ENCODE measurements at places on chromosomes 16 and 17.

GRCh38 chr16:66881014-66881417 lies 701 bp downstream of the PDP2 start:
- peak; percentile 61 for DNase-seq

- DNase-seq = no peak
Observed at GRCh38 chr16:18018376-18018775, 318.2 kb downstream of the NPIPA8 start.

- no peak for DNase-seq
Observed at GRCh38 chr16:47262938-47263337, 119.2 kb upstream of the NETO2 start.

DNA sequence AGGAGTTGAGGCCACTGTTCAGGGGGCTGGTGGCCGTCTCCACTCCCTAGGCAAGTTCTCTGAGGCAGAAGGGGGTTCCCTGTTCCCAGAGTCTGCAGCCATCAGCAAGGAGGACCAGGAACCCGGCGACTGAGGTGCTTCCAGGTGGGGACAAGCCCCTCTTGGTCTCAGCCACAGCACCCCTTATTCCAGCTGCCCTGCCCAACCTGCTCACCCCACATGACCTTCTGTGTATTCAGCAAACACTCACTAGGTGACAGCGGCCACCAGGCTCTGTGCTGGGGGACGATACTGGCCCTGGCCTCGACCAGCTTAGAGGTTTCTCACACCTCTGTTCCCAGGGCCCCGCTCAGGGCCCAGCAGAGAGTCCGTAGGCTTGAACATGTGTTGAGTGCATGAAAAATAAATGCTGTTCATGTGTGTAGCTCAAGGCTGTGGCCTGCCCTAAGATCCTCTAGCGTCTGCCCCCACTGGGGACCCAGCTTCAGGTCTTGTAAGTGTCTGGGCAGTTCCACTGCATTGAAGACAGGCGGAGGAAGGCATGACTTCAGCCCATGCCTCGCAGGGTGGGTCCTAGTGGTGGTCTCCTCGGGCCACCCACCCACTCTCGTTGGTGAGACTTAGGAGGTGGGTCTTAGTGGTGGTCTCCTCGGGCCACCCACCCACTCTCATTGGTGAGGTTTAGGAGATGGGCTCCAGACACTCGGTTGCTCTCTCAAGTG lies 44.2 kb downstream of the NT5M start:
- no peak for DNase-seq

GRCh38 chr16:75593825-75594820 lies 27.9 kb downstream of the GABARAPL2 start:
- peak; percentile 93 for DNase-seq

DNA sequence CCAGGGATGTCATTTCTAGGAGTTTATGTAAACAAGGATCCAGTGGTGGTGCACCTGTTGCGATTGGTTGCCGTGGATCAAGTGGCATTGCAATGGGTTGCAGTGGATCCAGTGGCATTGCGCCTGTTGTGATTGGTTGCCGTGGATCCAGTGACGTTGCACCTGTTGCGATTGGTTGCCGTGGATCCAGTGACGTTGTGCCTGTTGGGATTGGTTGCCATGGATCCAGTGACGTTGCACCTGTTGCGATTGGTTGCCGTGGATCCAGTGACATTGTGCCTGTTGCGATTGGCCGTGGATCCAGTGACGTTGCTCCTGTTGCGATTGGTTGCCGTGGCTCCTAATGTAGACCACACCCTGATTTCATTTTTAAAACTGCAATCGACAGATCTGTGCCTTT lies 56.2 kb upstream of the CRISPLD2 start:
- DNase-seq = no peak

- DNase-seq = no peak
Observed at GRCh38 chr16:46691726-46692125, 2.3 kb downstream of the ORC6 start.

DNA sequence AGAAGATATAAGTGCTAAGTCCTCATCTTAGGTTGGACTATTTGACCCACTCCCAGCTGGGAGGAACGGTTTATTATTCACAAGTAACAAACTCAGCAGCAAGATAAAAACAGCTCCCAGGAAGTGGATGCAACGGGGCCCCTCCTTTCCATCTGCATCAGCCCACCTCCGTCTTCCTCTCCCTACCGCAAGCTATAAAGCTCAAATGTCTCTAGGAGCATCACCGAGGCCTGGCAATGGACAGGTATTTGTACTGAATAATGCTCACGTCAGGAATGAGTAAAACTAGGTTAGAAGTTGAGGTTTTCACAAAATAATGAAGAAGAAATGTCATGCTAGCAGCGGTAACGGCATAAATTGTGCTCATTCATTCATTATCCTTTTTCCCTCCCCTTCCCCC lies 408.7 kb upstream of the PSMD7 start:
- no peak for DNase-seq

DNA sequence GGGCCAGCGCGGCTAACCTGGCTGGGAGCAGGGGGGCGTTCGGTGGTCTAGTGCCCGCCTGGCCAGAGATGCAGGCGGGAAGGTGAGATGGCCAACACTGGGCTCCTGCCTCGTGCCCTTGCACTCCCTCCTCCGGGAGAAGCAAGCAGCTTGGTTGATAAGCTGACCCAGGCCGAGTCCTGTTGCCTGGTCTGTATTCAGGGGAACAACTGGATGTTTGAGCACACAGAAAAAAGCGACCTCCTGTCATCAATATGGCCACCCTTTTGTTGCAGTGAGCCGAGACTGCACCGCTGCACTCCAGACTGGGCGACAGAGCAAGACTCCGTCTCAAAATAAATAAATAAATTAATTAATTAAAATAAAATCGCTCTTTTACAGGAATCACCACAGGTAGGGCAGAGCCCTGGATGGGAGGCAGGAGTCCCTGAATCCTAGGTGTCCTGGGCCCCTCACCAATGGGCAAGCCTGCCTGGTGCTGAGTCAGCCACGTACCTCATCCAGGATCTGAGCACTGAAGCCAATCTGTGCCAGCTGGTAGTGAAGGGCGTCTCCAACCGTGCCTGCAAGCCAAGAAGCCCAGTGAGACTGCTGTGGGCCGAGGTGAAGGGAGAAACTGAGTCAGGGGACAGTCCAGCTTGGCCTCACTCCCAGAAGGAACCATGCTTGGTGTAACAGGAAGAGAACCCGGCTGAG lies 31.8 kb downstream of the HASPIN start:
- DNase-seq = no peak

GRCh38 chr16:3732171-3732570 lies 14.8 kb upstream of the TRAP1 start:
- no peak for DNase-seq

DNA sequence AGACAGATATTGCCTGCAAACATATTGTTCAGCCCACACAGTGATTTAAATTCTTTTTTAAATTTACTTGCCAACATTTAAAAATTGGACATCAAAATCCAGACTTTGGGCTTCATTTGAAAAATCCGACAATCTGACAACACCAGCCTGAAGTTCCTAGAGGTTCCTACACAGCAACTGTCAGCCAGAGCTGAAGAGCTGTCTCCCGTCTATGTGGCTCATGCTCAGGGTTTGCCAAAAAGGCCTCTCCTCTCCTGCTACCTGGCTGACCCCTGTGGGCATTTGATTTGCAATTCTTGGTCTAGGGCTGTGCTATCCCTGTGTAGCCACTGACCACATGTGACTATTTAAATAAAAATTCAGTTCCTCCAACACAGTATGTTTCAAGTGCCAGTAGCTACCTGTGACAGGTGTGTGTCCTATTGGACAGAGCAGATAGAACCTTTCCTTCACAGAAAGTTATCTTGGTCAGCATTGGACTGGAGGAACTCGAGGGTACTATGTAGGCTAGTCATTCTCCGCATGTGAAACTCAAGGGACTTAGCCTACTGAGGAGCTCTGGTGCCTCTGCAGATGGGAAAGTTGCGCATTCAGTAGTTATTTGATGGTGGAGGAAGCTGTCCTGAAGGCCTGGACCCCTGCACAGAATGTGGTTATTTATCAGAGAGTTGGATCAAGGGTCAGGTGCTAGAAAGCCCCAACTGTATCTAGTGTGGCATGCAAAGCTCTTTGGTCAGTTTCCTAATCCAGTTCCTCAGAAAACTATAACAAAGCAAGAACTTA lies 2.7 kb downstream of the LYRM1 start:
- DNase-seq = no peak

DNA sequence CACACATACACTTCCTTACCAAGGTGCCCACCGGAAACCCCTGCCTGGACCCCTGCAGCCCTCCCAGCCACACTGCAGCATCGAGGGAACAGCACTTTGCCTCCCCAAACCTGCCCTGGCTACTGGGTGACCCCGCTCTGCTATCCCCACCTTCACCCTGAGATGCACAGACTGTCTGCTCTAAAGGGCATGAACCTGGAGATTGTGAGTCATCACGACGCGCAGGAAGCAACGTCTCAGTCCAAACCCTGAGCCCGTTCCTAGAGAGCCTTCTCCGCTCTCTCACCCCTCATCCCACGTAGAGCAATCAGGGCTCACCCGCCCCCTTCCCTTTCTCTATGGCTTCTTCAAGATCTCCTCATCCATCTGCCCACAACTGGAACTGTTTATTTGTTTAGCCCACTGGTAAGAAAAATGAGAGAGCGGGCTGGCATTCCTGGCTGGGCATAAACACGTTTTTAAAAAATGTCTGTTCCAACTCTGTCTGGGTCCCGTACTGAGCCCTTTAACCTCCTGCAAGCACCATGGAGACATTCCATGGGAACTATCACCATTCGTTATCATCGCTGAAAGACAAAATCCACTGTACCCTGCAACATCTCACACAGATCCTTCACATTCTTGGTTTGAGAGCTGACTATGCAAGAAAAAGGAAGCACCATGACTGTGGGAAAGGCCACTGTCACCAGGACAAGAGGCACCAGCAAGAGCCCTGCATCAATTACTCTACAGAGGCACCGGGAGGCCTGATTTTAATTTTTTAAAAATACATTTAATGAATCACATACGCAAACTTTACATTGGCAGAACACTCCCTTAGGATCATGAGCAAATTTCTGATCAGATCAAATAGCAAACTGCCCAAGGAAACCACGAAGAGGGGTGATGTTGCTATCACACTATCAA lies 28.2 kb downstream of the ZFHX3 start:
- DNase-seq = peak; percentile 88

DNA sequence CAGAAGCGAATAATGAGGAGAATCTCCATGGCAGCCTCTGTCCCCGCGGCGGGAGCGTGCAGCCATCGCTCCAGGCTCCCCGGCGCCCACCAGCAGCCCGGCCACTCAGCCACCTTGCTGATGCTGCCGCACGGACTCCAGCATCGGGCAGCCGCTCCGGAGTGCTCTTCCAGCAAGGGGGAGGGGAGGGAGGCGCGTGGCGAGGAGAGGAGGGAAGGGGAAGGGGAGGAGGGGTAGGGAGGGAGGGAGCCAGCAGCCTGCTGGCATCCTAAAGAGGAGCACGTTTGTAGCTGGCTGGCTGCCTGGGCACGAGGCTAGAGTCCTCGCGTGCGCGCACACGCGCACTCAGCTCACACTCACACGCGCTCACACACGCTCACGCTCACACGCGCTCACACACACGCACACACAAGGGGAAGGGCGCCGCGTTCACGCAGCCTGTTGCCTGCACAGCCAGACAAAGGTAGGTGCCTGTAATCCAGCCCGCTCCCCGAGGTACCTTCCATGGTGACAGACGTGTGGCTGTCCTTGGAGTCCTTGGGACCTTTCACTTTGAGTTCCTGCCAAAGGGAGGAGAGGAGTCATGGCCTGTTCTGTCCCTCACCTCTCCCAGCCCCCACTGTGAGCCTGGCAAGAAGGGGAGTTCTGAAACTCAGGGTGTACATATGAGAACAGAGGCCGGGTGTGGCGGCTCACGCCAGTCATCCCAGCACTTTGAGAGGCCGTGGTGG lies 82.1 kb downstream of the TIMM22 start:
- DNase-seq = no peak

- no peak for DNase-seq
Observed at GRCh38 chr17:83125515-83126274, 46.3 kb downstream of the METRNL start.

DNA sequence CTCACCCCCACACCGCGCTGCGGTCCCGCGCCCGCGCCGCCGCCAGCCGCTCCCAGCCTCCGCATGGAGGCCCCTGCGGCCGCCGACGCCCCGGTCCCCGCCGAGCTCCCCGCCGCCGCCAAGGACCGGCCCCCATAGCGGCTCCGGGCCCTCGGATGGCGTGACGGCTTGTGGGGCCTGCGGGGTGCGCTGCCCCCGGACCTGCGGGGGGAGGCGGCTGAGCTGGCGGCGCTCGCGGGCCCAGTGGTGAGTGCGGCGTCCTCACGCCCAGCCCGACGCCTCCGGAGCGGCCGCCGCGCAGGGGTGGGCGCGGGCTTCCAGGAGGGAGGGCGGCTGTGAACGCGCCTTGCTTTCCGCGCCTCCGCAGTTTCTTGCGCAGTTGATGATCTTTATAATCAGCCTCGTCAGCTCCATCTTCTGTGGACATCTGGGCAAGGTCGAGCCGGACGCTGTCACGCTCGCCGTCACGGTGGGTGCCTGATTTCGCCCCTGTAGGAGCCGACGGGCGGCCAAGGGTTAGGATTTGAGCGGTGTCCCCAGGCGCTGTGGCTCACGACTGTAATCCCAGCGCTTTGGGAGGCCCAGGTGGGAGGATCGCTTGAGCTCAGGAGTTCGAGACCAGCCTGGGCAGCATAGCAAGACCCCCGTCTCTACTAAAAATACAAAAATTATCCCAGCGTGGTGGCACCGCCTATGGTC lies 46.4 kb downstream of the SLC47A1 start:
- DNase-seq = no peak

GRCh38 chr17:12667299-12667958 lies 1.7 kb downstream of the MYOCD start:
- DNase-seq = peak; percentile 71

DNA sequence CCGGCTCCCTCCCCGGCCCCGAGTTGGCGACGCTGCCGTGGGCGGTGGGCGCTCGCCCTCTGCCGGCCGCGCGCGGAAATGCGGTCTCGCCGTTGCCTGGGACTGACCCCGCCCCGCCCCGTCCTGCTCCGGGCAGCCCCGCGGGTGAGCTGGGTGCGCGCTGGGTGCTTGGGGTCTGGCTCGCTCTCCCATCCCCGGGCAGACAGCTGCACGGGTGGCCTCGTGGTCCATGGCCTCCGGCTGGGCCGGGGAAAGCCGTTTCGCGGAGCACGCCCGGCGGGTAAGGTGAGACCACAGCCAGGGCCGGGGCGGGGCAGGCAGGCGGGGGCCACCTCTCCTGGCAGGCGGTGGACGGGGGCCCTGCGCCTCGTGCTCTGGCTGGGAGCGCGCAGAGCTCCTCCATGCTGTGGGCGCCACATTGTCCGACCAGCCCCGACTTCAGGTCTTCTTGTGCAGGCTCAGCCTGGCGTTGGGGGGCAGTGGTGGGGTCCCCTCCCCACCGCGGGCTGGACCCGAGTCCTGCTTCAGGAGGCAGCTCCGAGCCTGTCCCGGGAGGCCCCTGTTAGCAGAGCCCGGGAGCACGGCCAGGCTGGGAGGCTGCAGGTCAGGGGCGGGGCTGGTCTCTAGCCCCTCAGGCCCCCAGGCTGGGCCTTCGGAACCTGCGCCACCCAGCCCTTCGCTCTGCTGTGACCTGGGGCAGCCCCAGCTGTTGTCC lies 7.0 kb upstream of the C1QTNF8 start:
- peak; percentile 43 for DNase-seq

GRCh38 chr16:56347166-56347565 lies 78.2 kb downstream of the AMFR start:
- no peak for DNase-seq

- no peak for DNase-seq
Observed at GRCh38 chr16:88869673-88869980, 3.2 kb upstream of the PABPN1L start.

GRCh38 chr16:278863-279366 lies 1.5 kb upstream of the ARHGDIG start:
- DNase-seq = peak; percentile 43

All from ELR (cell line).